ENCODE measurements at places on chromosomes 2 and 18.

GRCh38 chr2:64831134-64831976 lies 157.8 kb upstream of the SLC1A4 start:
- peak; percentile 21 for DNase-seq

- DNase-seq = no peak
Measured at GRCh38 chr2:44801841-44802776, 139.4 kb upstream of the SIX3 start.

DNA sequence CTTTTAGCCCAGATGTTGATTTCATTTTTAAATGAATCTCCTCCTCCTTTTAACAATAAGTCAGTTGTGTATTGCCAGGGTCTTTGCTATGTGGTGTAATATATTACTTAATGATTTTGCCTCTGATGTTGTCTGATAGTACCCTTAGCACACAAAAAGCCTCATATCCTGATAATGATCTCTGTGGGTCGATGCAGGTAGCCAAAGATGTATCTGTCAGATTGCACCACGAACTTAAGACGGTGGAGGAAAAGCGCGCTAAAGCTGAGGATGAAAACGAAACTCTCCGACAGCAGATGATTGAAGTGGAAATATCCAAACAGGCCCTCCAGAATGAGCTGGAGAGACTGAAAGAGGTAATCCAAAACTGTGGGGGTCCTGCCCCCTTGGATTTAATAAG lies 14.8 kb downstream of the MTCL1 start:
- DNase-seq = no peak

- peak; percentile 96 for DNase-seq
Measured at GRCh38 chr18:76977108-76977621, 154.8 kb downstream of the ZNF236 start.

- no peak for DNase-seq
Measured at GRCh38 chr2:151157000-151157735, 104.5 kb downstream of the RBM43 start.

DNA sequence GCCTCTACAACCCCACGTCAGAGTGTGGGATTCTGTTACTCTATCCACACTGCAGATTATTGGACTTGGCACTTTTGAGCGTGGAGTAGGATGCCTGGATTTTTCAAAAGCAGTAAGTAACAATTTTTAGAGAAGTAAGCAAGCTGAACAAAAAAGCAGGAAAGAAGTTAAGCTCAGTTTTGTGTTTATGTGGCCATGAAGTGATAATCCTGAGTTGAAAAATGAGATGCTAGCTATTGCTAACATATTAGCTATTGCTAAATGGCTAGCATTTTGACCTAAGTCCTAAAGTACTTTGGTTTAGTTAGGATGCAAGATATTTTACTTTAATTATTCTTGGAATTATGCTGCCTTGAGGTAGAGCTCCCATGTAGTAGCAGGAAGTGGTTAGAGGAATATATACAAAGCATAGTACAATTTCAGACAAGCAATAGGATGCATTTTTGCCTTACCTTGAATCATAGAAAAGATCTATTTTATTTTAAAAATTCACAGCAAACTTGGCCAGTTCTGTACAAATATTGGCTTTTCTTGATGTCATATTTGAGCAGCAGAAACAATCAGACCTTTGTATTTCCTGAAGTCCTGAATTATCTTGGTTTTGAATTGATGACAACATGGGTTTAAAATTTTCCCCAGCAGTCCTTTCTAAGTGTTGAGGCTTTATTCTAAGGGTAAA lies 74.6 kb downstream of the COX7A2L start:
- no peak for DNase-seq

DNA sequence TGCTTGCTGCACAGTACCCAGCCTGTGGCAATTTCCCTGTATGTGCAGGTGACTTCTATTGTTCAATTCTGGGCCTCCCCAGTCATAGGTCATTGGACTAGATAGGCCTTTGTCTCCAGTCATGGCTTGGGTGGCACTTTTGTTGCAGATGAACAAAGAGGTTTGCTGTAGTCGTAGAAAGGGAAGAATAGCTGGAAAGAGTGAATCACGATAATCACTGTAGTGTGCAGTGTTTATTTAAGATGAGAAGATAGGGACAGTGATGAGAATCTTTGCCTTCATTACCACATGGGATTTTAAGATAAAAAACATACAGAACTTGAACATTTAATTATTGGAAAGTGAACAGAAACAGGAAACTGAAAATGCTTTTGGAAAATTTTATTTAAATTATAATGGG lies 156.1 kb upstream of the CYRIA start:
- DNase-seq = peak; percentile 30

GRCh38 chr18:44788334-44788733 lies 107.6 kb downstream of the SETBP1 start:
- DNase-seq = no peak

DNA sequence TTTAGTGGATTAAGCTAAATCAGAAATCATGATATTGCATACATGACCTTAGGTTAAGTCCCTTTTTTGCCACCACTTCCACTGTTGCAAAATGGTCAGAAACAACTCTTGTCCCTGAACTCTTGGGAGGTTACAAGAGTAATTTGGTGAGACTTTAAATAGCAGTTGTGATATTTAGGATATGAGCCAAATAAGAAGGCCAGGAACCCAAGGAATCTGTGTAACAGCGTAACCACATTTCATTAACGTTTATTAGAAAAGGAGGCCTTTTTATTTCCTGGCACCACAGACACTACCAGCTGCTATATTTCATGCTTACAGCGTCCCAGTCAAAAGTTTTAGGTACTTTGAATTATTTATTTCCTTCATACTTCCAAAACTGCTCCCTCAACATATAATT lies 268.0 kb downstream of the GPD2 start:
- no peak for DNase-seq

DNA sequence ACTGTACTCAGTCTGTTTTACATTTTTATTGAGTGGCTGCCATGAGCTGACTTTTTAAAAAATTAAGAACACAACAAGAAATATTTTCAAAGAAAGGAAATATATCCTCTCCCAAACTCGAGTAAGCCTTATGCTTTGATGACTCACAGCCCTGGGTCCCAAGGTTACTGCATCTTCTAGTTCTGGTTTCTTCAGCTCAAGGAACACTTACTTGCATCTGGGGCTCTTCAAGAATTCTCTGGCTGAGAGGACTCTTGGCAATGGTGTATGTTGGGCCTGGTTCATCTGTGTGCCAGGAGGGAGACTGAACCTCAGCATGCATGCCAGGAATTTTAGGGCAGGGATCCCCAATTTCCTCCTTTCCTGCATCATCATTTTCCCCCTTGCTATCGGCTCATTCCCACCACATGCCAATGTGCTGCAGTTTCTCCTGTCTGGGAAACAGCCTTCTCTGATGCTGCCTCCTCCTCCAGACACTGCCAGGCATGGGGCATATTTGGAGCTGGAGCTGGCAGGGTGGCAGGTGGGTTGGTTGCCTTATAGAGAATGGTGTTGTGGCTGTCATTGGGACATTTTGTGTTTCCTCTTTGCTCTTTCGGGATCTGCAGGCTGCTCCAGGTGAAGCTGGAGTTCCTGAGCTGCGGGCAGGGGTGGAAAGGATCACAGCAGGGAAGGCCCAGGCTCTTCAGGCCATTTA lies 192.2 kb upstream of the HS6ST1 start:
- no peak for DNase-seq

DNA sequence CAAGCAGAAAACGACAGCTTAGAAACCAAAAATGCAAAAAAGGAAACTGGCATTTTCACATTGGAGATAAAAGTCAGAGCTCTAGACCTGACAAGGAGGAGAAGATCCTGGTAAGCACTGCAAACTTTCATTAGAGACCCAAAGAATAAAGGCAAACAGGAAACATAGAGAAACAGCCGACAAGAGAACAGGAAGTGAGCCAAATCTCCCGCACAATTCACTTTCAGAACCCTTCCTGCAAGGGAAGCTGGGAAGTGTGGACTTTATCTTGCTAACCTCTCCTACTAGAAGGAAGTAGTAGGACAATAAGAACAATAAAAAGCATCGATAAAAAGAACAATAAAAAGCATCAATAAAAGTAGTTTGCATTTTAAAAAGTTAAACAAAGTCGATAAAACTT lies 417.8 kb upstream of the SPHKAP start:
- DNase-seq = no peak

All from NCI-H1092 treated with DMSO at 0.1 percent for 48 hours (cell line).